Mammary epithelial cell (primary cell): ENCODE measurements at places on chromosomes 11 and 22. TPM values are rescaled to one million over a fixed set of nuclear protein-coding genes. Genes with fewer than 3 reads are reported as not detected.

ACR gene
- not detected for polyA plus RNA-seq

OVCH2 gene
- polyA plus RNA-seq: 0.87 TPM

KRTAP5-11 gene
- not detected for polyA plus RNA-seq

APOBEC3C gene
- polyA plus RNA-seq: 101 TPM

CPT1B gene
- 3.7 TPM for polyA plus RNA-seq

CNGA4 gene
- 0.06 TPM for polyA plus RNA-seq

SMC1B gene
- polyA plus RNA-seq: not detected

GP1BB gene
- 0.76 TPM for polyA plus RNA-seq

DNA sequence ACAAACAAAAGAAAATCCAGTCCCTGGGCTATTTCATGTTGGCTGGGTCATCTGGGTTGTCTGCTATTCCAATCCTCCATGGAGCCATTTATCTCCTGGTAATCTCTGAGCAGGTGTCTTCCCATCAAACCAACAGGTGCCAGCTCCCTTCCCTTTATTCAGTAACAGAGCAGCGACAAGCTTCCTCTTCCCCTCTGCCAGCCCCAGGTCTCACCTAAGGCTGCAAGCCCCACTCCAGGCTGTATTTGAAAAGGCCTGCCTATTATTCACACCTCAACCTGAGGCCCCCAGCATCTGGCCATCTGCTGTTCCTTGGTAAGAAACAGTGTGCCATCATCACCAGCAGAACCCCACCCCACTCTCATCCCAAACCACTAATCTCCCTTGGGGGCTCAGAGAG lies 436.2 kb downstream of the BUD13 start:
- DNase-seq: no peak

DNA sequence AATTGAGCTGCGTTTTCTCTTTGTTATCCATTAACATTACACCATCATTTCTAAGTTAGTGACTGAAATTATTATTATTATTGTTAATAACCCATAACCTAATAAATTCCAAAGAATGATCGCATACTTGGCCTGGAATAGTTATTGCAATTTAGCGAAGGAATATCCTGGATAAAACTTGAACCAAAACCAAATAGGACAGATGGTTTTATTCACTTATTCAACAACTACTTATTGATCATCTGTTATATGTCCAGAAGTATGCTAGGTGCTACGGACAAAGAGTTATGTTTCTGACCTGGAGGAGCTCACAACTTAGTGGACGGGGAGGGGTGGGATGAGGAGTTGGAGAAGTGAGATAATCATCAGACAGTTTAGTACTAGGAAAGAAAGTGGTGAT lies 44.8 kb upstream of the ARHGAP20 start:
- DNase-seq: no peak

GRCh38 chr11:65917434-65918210 lies 1.2 kb downstream of the C11orf68 start:
- DNase-seq: no peak

- DNase-seq: peak; percentile 21
Measured at GRCh38 chr11:45260071-45260470, 26.1 kb downstream of the SYT13 start.

DNA sequence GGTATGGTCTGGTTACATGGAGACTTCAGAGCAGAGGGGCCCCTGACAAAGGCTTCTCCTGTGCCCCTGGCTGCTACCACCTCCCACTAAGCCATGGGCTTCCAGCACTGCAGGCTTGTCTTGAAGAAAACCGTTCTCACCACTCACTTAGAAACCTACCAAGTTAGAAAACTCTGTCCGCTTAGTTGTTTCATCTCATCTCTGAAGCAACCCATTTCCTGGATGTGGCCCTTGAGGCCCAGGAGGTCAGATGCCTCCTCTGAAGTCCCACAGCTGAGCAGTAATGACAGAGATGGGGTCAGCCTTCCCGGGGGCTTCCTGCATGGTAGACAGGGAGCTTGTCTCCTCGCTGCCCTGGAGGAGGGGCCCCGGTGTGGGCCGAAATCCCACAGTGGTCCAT lies 12.9 kb downstream of the CSF2RB start:
- DNase-seq: no peak

DNA sequence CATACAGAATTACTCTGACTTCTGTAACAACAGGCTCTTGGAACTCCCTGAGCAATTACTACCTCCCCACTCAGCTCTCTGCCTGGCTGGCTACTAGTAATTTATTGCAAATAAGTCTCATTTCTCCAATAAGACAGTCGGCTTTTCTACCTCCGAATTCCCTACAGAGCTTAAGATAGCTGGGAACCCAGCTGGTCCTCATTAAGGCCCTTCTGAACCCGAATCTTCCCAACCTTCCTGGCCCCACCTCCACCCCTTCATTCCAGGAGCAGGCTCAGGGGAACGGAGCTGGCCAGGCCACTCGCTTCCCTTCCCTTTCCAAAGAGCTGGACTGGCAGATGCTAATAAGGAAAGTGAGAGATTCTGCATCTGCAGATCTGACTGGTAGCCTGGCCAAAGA lies 21.6 kb downstream of the TMPRSS5 start:
- DNase-seq: no peak

DNA sequence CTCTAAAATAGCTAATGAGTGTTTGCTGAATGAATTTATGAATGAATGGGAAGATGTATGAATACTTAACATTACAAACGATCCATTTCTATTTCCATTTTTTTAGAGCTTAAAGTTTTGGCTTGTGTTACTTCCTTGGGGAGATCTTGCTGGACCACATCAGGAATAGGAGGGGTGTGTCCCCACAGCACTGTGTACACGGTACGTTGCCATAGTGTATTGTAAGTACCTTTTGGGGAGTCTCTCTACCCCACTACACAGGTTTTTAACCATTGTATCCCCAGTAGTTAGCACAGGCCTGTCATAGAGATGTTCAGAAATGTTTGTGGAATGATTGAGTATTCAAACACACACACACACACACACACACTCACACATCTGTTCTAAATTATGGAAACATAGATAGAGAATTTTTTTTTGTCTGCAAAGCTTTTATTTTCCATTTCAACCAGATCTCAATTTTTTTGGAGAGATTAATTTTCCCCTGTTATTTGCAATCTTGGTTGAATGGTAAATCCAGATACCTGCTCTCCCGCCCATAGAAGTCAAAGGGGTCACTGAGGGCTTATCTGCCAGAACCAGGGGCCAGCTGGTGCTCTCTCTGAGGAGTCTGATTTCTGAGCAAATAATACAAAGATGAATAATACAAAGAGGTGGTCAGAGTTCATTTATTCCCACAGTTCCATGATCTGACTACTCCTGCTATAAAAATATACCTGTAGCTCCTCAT lies 471.0 kb downstream of the INSC start:
- no peak for DNase-seq

GRCh38 chr22:46476547-46476941 lies 60.9 kb downstream of the CELSR1 start:
- no peak for DNase-seq

DNA sequence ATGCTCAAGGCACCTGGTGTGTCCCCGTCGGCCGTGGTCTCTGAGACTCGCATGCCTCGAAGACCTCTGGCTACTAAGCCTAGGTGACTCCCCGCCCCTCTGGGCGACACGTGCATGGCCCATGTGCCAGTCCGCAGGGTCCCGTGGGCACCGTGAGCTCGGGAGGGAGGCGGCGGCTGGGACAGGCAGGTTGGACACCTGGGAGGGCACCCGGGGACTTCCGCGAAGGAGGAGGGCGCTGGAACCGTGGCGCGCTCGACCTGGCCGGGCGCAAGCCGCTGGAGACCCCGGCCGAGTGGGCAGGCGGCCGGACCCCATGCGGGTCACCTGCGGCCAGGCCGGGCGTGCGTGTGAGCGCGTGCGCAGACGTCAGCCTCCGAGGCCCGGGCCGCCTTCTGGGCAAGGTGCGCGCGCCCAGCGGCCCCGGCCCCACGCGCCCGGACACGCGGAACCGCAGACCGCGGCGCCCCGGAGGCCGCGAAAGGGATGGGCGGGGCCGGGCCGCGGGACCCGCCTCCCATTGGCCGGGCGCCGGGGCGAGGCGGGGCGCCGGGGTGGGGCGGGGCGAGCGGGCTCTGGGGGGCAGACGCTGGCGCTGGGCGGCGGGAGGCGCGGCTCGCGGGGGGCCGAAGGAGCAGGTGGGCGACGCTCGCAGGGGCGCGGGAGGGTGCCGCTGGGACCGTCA lies 579 bp upstream of the RASD2 start:
- DNase-seq: peak; percentile 42

DNA sequence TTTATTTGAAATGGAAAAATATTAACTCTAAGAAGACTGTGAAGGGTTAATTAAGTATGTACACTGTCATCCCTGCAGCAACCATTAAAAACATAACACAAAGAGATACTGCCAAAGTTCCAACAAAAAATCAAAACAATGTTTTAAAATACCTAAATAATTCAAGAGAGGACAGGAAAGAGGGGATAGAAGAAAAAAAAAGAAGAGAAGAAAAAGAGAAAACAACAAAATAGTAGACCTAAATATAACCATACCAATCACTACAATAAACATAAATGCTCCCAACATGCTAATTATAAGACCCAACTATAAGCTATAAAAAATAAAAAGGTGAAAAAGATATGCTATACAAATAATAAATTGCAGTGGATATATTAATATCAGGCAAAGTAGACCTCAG lies 20.1 kb downstream of the GNB1L start:
- no peak for DNase-seq

DNA sequence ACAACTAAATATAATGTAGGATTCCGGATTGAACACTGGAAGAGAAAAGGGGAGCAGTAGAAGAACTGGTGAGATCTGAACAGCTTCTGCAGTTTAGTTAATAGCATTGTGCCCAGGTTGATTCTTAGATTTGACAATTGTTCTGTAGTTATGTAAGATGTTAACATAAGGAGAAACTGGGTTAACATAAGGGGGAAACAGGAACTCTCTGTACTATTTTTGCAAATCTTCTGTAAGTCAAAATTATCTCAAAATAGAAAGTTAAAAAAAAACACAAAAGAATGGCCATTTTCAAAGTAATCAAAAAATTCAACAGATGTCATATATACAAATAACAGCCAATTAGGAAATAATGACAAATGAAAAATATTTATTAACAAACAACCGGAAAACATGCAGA lies 18.7 kb upstream of the LRP5 start:
- no peak for DNase-seq

GRCh38 chr11:76453248-76453647 lies 8.4 kb downstream of the EMSY start:
- DNase-seq: no peak

GRCh38 chr11:2857276-2857675 lies 28.3 kb downstream of the CDKN1C start:
- DNase-seq: no peak

- no peak for DNase-seq
Measured at GRCh38 chr11:72787216-72788104, 6.4 kb downstream of the STARD10 start.

- peak; percentile 25 for DNase-seq
Measured at GRCh38 chr11:117523680-117524079, 196.0 kb downstream of the CEP164 start.

DNA sequence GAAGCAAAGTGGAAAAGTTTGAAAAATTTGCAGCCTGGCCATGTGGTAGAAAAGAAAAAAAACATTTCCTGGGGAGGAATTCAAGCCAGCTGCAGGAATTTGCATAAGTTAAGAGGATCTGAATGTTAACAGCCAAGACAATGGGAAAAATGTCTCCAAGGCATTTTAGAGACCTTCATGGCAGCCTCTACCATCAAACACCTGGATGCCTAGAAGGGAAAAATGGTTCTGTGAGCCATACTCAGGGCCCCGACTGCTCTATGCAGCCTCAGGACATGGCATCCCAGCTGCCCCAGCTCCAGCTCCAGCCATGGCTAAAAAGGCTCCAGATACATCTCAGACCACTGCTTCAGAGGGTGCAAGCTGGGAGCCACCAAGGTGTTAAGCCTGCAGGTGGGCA lies 149.1 kb upstream of the SOX6 start:
- no peak for DNase-seq

- no peak for DNase-seq
Measured at GRCh38 chr11:17547932-17548331, 873 bp downstream of the OTOG start.
